ENCODE measurements at places on chromosomes 1 and 21.

GRCh38 chr1:44031252-44032169 is at the start of gene SLC6A9:
SLC6A9 (minus strand) TSS chr1:44031462; CDS start chr1:44024277, 7,185 bp downstream.
- peak; percentile 42 for DNase-seq

DNA sequence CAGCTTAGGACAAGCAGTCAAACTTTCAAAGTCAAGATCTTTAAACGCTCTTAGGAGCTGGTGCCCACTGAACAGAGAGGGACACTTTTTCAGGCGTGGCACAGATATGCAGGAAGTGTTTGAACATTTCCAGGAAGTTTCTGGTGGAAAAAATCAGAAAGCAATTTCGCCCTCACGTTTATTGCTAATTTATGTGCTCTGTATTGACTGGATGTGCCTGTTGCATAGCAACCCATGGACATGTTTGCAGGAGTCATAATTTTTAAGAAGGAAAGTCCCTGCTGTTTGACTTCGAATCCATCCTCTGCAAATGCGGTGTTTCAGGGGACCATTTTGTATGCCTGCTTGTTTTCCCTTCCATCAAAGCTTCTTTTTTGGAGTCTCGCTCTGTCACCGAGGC is 239.9 kb upstream of the IRF2BP2 start:
- no peak for DNase-seq

DNA sequence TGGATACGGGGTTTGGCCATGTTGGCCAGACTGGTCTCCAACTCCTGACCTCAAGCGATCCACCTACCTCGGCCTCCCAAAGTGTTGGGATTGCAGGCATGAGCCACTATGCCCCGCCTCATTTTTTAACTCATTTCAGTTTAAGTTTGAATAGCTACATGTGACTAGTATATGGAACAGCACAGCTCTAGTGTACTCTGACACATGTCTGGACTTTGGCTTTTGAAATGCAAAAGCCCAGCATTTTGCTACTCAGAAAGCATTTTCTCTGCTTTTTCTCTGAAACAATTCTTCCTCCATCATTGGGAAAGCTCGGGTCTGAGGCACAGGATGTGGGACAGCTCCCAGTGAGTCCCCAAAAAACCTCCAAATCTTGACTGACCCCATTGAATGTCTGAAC is 4.0 kb upstream of the SSR2 start:
- no peak for DNase-seq

GRCh38 chr21:36761685-36762084 is 62.8 kb downstream of the SIM2 start:
- no peak for DNase-seq

Measured in GM13977 (cell line).